Fibroblast of skin of abdomen (primary cell): ENCODE measurements at places on chromosomes 1 and 21.

- no peak for DNase-seq
Observed at GRCh38 chr1:85275701-85276214, 674 bp downstream of the BCL10 start.

GRCh38 chr1:18795002-18795689 is 64.3 kb downstream of the TAS1R2 start:
- no peak for DNase-seq

DNA sequence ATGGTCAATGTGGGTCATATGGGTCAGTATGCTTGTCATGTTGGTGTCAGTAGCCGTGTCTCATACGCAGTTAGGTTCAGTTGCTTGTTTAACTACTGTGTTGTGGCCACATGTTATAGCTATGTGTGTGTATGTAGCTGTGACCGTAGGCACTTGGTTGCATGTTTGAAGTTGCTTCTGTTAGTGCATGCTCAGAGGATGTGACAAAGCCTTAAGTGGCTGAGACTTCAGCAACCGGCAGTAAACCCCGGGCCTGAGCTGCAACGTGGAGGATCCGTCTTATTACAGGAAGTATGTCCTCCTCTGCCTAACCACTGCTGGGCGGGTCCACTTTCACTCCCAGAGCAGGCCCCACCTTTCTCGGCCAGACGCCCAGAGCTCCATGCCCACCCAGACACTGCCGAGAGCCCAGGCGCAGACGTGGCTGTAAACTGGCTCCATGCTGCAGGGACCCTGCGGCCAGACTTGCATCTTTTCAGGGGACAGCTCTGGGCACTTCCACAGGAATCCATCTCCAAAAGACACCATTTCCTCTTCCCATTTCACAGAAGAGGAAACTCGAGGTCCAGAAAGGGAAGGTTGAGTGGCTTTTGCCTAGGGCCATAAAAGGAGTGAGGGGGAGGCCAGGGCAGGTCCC is 2.2 kb downstream of the TCEA3 start:
- peak; percentile 84 for DNase-seq

GRCh38 chr1:89834083-89834704 is 13.4 kb downstream of the LRRC8D start:
- no peak for DNase-seq

GRCh38 chr1:236502972-236503639 is 20.7 kb upstream of the LGALS8 start:
- DNase-seq: peak; percentile 57

GRCh38 chr1:24830680-24831272 is 85.5 kb downstream of the CLIC4 start:
- peak; percentile 64 for DNase-seq

DNA sequence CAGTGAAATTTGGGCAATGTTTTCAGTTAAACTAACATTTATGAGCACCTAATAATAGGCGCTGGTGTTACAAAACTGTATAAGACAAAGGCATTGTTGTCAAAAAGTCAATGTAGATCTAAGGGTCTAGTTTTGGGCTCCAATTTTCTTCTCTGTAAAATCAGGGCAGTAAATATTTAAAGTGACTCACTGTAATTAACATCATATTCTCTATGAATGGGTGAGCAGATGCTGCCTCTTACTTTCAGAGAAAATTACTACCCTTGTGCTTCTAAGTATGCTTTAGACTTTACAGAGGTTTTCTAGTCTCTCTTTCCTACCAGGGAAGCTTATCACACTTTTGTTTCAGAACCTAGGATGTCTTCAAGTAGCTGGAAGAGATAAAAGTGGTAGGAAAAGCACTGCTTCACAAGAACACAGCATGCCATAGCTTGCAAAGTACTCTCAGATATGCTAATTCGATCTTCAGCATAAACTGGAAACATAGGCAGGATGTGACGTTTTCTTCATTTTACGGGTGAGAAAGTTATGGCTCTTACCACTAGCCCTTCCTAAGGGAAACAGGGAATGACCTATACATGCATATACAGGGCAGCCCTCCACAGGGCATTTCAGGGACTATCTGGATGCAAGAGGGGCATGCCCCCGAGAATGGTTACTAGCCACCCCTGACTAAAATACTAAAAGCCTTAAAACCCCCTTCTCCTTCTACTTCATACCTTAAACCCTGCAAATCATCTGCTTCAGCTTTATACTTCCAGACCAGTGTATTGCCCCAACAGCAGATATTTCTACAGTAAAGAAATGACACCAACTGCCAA is 2.6 kb downstream of the C1orf116 start:
- no peak for DNase-seq

DNA sequence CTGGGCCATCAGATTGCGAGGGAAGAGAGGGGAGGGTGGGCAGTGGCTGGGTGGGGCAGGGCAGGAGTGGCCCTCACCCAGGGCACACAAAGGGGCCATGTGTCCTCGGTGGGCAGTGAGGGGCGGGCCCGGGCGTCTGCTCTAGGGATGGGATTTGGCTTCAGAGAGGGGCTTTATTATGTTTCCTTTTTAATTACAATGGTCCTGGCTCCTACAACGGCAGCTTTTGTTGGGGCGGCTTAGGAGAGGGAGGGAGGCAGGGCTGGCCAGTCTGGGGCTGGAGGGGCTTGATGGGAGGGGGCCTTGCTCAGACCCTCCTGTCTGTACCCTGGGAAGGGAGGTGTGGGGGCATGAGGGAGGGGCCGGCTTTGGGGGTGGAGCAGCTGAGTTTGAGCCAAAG is 102.8 kb upstream of the WNT4 start:
- DNase-seq: no peak
